ENCODE measurements at places on chromosomes 4 and X.
A peak's percentile ranks its signal among the peaks of the same experiment; 100 is the strongest.

GRCh38 chrX:119477812-119478232 is 9.6 kb downstream of the SLC25A5 start:
- DNase-seq, result no peak

GRCh38 chr4:9953089-9953488 is 68.2 kb downstream of the SLC2A9 start:
- no peak for DNase-seq

GRCh38 chr4:12165616-12166015 is 736.9 kb upstream of the HS3ST1 start:
- DNase-seq, result no peak

- peak; percentile 23 for DNase-seq
Measured at GRCh38 chr4:139734201-139734874, 68.7 kb downstream of the MGST2 start.
